ENCODE measurements at places on chromosomes 1 and 21. TPM values are rescaled to one million over a fixed set of nuclear protein-coding genes. Genes with fewer than 3 reads are reported as not detected.

The RNU1-4 gene
- total RNA-seq: 18,986 TPM

DNA sequence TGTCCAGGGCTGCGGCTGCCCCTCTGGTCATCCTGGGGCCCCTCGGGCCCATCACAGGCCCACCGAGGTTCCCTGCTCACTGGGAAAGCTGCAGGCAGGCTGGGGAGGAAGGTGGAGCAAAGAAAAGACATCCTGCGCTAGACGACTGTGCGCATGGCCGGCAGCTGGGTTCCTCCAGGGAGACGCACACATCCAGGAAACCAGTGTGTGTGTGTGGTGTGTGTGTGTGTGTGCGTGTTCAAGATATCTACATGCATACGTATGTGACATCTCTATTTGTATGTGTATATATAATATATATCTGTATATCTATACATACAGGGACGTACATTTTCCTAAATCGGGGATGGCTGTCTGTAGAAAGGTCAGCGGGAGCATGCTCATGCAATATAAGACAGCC lies 63.7 kb downstream of the ACOT7 start:
- no peak for DNase-seq

DNA sequence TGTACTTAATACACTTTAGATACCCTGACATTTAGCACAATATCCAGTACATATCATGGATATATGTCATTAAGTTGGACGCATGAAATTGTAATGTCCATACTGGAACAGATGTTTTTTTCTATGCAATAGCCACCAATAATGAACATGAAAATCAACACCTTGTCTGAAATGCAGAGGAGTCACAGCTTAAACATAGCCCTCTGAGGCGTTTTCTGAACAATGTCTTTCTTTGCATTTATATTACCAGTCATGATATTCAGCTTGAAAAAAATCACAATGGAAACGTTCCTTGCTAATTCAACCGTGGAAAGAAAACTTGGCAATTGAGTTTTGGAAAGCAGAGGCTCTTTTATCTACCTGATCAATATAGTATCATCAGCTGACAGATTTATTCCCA lies 86.7 kb upstream of the COL11A1 start:
- no peak for DNase-seq

GRCh38 chr1:223824712-223825111 lies 21.0 kb downstream of the TP53BP2 start:
- DNase-seq: no peak

The RHCE gene
- not detected for total RNA-seq

GRCh38 chr1:183470147-183470960 lies 1.9 kb upstream of the SMG7 start:
- peak; percentile 95 for DNase-seq

The ATG4C gene
- 10.5 TPM for total RNA-seq

GRCh38 chr1:22176258-22176657 lies 33.4 kb upstream of the WNT4 start:
- DNase-seq: no peak

DNA sequence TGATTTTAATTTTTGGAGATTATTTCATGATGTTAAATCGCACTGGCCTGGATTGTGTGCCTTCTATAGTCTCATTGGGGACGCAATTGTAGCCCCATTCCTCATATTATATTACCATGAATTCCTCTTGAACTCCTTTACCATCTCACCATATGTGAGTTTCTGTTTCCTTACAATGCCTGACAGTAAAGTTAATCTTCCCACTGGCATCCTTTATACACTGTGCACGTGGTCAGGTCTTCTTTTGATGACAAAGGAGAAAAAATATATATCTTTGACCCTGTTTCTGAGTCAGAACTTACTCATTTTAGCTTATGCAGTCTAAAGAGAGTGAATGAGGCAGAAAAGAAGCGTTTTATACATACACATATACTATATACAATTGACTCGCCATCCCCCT lies 774 bp upstream of the ABL2 start:
- DNase-seq: no peak

DNA sequence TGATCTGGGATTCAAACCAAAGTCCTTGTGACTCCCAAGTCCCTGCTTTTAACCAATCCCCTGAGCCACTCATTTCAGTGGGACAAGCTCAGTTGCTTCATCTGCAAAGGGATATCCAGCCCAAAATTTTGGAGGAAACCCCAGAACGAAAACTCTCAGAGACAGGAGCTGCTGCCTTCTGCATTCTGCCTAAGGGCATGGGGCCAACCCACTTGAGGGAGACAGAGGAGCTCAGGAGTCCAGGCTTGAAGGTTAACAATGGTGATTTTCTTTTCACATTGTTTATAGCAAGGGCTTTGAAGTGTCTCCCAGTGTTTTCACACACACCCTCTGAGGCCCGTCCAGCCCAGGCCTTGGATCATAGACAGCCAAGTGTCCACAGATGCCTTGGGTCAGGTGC lies 148.1 kb upstream of the CTTNBP2NL start:
- no peak for DNase-seq

GRCh38 chr1:23521588-23521987 lies 9.4 kb downstream of the E2F2 start:
- DNase-seq: no peak

The C1orf53 gene
- total RNA-seq: 4.2 TPM

The BROX gene
- total RNA-seq: 34.7 TPM

DNA sequence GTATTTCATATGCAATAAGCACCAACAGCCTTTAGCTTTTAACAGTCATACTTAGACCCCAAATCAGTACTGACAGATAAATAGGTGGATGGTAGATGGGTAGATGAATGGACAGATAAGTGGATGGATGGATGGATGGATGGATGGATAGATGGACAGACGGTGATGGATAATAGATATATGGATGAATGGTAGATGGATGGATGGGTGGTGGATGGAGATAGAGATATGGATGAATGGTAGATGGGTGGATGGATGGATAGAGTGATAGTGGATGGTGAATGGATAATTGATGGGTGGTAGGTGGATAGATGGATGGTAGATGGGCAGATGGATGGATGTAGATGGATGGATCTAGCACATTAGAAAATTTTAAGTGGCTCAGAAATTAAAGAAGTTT lies 62.5 kb downstream of the TIAM1 start:
- no peak for DNase-seq

GRCh38 chr1:248841702-248842395 lies 3.8 kb downstream of the ZNF672 start:
- DNase-seq: peak; percentile 83

The TGFB2 gene
- total RNA-seq: 17.2 TPM

The HTR6 gene
- total RNA-seq: not detected

DNA sequence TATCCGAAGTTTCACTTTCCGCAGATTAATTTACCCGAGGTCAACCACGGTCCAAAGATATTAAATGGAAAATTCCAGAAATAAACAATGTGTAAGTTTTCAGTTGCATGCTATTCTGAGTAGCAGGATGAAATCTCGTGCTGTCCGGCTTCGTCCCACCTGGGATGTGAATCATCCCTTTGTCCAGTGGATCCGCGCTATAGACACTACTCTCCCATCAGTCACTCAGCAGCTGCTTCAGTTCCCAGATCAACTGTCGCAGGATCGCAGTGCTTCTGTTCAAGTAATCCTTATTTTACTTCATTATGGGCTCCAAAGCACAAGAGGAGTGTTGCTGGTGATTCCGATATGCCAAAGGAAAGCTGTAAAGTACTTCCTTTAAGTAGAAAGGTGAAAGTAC lies 8.3 kb upstream of the LRP8 start:
- peak; percentile 12 for DNase-seq

The UBASH3A gene
- 0.32 TPM for total RNA-seq

DNA sequence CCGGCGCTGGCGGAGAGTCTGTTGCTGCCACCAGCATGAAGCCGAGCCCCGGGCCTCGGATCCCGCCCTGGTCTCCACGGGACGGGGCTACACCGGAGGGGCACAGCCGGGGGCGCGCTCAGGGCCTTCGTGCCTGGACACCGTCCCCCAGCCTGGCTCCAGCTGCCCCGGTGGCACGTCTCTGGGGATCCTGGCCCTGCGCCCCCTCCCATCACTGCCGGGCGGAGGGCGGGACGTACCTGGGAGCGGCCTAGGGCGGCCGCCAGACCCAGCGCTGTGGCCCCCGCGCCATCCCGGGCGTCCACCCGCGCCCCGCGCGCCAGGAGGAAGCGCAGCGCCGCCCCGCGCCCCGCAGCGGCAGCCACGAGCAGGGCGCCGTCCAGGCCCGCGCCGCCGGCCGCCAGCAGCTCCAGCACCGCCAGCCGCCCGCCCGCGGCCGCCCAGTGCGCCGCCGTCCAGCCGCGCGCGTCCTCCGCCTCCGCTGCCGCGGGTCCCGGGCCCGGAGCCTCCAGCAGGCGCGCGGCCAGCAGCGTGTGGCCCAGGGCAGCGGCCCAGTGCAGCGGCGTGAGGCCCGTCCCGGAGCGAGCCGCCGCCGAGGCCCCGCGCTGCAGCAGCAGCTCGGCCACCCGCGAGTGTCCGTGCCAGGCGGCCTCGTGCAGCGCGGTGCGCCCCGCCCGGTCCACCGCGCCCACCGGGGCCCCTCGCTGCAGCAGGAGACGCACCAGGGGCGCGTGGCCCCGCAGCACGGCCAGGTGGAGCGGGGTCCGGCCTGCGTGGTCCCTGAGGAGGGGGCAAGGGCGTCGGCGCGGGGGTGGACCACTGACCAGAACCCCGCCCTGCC lies 1.0 kb downstream of the ANKRD65 start:
- no peak for DNase-seq

- DNase-seq: no peak
Measured at GRCh38 chr1:232554409-232554808, 75.5 kb downstream of the SIPA1L2 start.

- DNase-seq: no peak
Measured at GRCh38 chr1:193909406-193910082, 723.1 kb upstream of the B3GALT2 start.

- DNase-seq: peak; percentile 93
Measured at GRCh38 chr1:26889551-26890466, at the start of gene GPN2. Gene GPN2 (minus strand): TSS chr1:26890283. CDS start chr1:26890096, 187 bp downstream.

The COL11A1 gene
- total RNA-seq: 1.00 TPM

DNA sequence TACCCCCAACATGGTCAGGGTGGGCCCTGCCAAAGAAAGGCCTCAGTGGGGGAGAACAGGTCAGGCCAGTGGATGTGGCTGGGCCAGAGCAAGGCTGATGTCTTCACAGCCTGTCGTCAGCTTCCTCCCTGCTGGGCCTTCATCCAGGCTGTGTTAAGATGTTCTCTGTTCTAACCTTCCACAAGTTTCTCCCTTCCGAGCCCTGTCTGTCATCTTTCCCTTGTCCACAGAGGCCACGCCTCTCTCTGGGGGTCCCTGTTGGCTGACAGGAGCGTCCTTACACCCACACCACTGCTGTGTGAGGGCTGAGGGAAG lies 36.2 kb downstream of the SIM2 start:
- DNase-seq: no peak

DNA sequence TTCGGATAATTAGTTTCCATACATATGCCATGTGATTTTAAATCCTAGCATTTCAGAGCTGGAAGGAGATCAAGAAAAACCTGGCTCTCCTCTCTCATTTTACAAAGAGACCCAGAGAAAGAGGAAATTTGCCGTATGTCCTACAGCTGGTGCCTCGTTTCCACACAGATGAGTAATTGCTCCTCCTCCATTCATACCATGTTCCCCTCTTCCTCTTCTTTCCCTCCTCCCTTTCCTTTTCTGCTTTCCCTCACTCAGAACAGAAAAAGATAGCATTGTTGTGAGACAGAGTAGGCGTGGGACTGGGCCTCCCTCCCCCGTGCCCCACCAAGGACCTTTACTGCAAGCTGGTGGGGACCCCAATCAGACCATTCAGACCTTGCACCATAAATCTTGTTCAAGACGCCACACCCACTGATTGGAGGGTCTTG lies 13.7 kb upstream of the SLC44A3 start:
- no peak for DNase-seq

GRCh38 chr1:7916501-7916830 lies 24.2 kb downstream of the TNFRSF9 start:
- no peak for DNase-seq

DNA sequence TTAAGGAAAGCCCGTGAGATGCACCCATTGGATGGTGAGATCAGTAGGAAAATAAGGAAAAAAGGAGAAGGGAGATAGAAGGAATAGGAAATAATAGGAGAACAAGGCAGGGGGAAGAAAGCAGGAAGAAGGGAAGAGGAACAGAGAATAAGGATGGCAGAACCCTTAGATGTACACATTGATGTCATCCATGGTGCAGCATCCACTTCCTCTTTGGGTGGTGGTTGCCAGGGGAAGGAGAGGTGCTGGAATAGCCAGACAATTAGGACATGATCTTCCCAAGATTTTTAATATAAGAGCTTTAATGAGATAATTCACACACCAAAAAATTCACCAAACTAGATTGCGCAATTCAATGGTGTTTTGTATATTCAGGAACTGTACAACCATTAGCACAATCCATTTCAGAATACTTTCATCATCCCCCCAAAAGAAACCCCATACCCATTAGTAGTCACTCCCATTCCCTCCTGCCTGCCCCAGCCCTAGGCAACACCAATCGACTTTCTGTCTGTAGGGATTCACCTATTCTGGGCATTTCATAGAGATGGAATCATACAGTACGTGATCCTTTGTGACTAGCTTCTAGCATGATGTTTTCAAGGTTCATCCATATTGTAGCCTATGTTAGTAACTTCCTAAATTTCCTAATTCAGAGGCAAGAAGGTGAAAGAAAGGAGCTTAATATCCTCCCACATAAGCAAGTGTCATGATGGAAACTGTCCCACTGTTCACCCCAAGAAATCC lies 121.4 kb downstream of the PLXNA2 start:
- no peak for DNase-seq

The CAPN2 gene
- 289 TPM for total RNA-seq

GRCh38 chr1:215375381-215375780 lies 191.7 kb upstream of the KCTD3 start:
- DNase-seq: no peak

The CRYAA gene
- total RNA-seq: not detected

The AK5 gene
- total RNA-seq: 0.93 TPM

The OR2W3 gene
- 0.33 TPM for total RNA-seq

DNA sequence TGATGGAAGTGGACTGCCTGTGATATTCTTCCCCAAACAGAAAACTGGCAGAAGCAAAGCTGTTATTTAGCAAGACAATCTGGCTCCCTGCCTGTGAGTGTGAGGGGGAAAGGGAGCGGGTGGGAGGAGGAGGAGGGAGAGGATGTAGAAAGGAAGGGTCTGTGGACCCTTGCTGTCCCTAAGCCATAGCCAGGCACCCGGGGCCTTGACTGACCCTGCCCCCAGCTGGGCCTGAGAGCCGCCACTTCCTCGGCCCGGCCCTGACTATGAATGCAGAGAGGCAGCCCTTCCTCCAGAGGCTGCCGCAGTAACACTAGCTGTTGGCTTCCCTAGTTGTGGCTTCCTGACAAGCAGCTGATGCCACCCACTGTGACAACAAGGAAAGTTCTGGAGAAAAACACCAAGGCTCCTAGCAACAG lies 13.9 kb downstream of the PLA2G2F start:
- peak; percentile 87 for DNase-seq
